ENCODE measurements at places on chromosomes 11 and 22.

DNA sequence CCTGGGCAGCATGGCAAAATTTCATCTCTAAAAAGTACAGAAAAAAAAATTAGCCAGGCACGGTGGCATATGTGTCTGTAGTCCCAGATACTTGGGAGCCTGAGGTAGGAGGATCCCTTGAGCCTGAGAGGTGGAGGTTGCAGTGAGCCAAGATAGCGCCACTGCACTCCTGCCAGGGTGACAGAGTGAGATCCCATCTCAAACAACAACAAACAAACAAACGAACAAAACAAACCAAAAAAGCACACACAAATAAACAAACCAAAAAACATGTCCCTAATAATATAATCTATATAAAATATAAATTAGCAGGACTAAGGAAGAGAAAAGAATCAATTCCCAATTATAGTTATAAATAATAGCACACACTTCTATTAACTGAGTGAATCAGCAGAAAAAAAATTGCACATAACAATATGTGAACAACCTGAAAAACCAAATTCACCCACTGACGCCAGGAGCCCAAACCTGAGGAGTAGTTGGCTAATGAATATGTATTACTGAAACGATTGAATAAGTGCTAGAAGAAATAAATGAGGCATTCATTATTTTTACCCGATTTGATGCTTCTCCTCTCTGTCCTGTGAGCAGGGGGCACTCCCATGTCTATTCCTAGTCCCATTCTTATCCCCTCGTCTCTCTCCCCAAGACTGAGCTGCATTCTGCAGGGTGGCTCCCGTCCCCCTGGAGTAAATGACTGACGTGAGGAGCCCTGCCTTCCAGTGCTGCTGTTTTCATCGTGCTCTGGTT lies 108.2 kb upstream of the TOP3B start:
- no peak for DNase-seq

DNA sequence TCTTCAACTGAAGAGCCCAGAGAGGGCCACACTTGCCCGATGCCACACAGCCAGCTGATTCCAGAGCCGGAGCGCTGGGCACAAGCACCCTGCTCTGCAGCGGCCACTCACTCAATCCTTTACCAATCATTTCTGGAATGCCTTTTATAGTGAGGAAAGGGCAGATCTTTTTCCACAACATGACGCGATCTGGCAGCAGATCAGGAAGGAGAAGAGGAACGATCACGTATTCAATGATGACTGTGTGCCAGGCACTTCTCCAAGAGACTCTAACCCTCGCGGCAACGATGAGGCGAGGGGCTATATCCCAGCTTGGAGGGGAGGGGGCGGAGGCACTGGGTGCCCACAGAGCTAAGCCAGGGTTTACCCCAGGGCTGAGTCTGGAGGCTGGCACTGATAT lies 56.3 kb upstream of the TCF20 start:
- no peak for DNase-seq

DNA sequence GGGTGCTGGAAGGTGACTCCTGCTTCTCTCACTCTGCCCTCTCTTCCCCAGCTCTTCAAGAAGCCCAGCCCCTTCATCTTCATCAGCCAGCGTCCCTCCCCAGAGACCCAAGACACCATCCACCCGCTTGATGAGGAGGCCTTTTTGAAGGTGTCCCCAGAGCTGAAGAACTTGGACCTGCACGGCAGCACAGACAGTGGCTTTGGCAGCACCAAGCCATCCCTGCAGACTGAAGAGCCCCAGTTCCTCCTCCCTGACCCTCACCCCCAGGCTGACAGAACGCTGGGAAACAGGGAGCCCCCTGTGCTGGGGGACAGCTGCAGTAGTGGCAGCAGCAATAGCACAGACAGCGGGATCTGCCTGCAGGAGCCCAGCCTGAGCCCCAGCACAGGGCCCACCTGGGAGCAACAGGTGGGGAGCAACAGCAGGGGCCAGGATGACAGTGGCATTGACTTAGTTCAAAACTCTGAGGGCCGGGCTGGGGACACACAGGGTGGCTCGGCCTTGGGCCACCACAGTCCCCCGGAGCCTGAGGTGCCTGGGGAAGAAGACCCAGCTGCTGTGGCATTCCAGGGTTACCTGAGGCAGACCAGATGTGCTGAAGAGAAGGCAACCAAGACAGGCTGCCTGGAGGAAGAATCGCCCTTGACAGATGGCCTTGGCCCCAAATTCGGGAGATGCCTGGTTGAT lies 12.6 kb downstream of the IL10RA start:
- no peak for DNase-seq

- no peak for DNase-seq
Observed at GRCh38 chr11:107719073-107719472, 7.2 kb upstream of the SLN start.

DNA sequence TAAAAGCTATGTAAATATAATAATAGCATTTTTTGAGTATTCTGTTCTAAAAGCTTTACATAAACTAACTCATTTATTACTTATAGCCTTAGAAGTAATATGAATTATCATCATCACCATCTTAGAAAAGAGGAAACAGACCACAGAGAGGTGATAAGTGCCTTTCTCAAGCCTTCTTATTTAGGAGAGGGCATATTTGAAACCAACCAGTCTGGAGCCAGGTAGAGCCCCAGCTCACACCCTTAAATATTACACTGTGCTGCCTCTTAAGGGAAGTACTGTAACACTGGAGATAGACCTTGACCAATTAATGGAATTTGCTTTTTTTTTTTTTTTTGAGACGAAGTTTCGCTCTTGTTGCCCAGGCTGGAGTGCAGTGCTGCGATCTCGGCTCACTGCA lies 2.3 kb downstream of the BCO2 start:
- no peak for DNase-seq

GRCh38 chr11:70539360-70540095 lies 141.2 kb downstream of the CTTN start:
- no peak for DNase-seq

DNA sequence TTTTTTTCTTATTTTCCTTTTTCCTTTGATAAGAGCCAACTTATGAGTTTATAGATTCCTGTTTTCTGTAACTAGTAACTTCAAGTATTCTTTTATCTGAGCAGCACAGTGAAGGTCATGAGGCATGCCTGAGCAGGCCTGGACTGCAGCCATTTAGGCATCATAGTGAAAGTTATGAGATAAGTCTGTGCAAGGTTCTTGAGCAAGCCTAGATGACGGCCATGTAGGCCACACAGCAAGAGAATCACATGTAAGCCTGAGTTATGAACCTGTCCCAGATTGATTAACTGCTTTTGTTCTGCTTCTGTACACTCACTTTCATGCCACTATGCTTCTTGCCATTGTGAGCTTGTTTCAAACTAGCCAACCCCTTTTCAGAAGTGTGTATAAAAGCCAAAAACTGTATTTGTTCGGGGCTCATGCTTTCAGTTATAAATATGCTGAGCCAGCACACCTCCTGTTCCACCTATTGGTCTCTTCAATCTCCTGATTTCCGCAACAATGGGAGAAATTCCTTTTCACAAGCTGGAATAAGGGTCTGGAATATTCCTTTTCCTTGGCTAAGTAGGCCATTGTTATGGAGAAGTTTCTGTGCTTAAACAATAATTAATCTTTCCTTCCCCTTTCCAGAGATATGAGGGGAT lies 745.7 kb downstream of the FAM181B start:
- DNase-seq = no peak

GRCh38 chr11:12331239-12331874 lies 46.0 kb upstream of the PARVA start:
- peak; percentile 40 for DNase-seq

- no peak for DNase-seq
Observed at GRCh38 chr11:95228081-95228749, 2.8 kb downstream of the SESN3 start.

GRCh38 chr11:122025757-122026156 lies 90.3 kb downstream of the BLID start:
- DNase-seq = no peak

DNA sequence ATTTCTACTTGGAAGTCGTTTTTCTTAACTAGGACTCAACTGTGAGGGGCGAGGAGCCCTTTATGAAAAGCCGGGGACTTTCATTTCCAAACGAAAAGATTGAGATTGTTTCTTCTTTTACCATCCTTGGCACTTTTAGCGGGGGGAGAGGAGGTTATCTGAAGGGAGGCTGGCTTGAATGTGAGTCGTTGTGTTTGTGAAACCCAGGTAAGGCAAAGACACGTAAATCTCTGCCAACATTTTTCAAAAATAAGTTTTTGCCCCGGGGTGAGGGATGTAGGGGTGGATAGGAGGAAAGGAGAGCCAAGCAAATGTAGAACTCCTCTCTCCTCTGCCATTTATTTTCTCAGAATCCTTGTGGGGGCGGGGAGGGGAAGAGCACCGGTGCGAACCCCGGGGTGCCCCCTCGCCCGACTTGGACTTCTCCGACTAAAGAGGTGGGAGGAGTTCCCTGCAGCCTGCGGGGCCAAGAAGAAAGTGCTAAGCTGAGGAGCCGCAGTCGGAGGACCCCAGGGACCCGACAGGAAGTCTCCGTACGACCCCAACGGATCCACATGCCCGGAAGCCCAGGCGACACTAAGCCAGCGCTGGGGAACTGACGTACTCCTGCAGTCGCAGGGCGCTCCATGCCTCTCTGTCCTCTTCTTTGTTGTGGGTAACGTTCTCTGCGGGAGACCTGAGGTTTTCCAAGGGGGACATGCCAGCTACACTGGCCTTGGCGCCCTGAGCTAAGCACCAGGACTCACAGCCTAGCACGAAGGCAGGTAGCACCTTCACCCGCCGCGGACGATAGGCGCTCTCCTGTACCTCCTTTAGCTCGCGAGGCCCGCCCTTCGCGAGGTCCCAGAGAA lies 2.4 kb upstream of the WT1 start:
- DNase-seq = no peak

DNA sequence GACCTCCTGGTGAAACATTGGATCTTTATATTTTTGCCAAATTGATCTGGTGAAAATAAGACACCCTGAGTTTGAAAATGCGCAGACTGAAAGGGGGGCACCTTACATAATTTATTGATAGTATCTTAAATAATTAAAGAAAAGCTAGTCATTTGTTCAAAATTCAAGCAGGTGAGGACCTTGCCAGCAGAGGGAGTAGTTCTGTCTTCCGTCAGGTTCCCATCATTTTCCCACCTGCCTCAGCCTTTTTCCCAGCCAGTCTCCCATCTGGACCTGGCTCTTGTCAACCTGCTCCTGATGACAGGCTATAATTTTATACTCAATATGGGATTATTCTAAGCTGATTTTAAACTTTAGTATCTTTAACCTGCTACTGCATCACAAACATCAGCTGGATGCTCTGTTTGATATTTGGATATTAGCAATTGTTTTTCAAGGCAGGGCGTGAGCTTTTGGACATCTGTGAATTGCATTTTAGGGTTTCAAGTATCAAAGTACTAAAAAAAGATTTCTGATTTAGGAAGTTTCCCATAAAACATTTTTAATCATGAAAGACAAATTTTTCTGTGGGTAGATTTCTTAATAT lies 132.0 kb downstream of the ELP4 start:
- DNase-seq = no peak

GRCh38 chr11:66221726-66222236 lies 46.7 kb upstream of the RAB1B start:
- DNase-seq = no peak

DNA sequence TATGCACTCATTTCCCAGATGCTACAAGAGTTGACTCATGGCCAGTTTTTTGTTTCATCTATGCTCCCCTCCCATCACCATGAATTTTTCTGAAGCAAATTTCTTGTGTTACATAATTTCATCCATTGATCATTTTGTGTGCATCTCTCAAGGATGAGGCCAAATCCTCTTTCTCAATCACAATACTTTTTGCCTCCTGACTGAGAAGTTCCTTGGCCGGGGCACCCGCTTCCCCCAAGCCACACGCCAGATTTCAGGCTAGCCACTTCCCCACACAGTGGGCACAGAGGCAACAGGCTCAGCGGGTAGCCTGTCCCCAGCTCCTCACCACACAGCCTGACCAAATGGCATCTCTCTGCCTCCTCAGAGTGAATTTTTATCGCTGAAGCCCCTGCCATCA lies 9.8 kb upstream of the DSCAML1 start:
- DNase-seq = no peak

GRCh38 chr11:30760345-30760744 lies 174.2 kb upstream of the MPPED2 start:
- DNase-seq = no peak

GRCh38 chr11:17906436-17906835 lies 106.4 kb downstream of the SERGEF start:
- no peak for DNase-seq

DNA sequence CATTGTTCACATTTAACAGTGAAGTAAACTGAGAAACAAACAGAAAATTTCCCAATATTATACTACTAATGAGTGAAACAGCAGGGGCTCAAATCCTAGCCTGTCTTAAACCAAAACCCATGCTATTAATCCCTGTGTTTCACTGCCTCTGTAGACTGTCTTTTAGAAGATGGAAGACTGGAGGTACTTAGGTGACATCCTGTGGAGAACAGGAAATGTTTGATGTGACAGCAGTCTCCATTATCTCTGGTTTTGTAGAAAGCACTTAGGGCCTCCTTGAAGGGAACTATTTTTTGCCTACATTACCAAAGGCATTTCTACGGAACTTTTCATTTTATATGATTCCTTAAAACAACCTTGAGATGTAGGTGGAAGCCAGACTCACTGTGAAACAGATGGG lies 288.1 kb upstream of the SORL1-AS1 start:
- no peak for DNase-seq

- no peak for DNase-seq
Observed at GRCh38 chr11:9565822-9566560, 7.5 kb upstream of the WEE1 start.

GRCh38 chr22:48438096-48438495 lies 1389.6 kb downstream of the BRD1 start:
- no peak for DNase-seq

GRCh38 chr22:31829505-31829904 lies 75.7 kb downstream of the DEPDC5 start:
- DNase-seq = peak; percentile 7

DNA sequence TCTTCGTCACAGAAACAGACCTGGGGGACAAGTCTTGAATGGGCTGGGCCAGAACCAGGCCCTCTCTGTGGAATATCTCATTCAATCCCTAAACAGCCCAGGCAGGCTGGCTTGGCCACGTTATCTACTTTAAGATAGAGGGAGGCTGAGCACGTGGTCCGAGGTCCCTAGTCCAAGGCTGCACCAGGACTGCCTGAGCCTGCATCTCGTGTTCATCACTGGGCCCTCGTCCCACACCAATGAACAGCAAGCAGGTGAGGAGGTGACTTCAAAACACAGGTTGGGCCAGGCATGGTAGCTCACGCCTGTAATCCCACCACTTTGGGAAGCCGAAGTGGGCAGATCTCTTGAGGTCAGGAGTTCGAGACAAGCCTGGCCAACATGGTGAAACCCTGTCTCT lies 20.3 kb upstream of the FGF3 start:
- DNase-seq = no peak

DNA sequence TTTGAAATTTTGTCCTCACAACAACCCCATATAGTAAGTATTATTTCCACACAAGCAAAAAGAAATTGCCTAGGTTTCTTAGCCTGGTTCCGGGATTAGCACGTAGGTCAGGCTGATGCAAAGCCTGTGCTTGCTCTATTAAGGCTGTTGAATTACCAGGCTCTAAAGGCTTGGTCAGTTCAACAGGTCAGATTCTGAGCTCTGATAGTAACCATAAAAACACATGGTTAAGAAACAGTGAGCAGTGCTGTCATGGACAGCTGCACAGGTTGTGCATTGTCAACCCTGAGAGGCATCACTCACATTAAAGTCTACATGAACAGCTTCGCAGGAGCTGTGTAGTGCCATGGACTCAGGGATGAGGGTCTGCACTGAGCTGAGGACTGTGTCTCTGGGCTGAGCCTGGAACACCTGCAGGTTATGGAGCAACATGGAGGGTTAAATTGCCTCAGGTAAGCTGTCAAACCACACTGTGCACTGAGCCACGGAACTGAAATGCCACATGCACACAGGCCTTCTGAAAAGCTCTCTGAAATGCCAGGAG lies 98.0 kb downstream of the PIWIL4 start:
- no peak for DNase-seq
